Activated CD8-positive, alpha-beta T cell treated with anti-CD3 and anti-CD28 coated beads, Interleukin-2, amount 10 ng/mL, durations not matched to agents 7 days and 5 days (primary cell): ENCODE measurements at places on chromosomes 4 and X.

- peak; percentile 63 for DNase-seq
Measured at GRCh38 chr4:145936997-145937901, 1.4 kb downstream of the ZNF827 start.

DNA sequence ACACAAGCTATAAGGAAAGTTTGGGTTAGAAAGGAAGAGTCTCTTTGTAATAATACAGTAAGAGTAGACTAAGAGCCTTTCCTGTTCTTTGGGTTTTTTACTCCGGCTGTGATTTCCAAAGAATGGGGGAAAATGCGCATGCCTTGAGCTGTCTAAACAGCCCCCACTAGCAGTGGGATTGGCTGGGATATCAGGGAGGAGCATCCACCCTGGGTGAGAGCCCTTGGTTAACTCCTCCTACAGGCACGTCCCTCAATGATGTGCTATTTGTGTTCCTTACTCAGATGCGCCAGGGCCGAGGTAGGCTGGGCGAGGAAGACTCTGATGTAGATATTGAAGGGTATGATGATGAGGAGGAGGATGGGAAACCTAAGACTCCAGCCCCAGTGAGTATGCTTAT is 74.0 kb upstream of the OGT start:
- no peak for DNase-seq

DNA sequence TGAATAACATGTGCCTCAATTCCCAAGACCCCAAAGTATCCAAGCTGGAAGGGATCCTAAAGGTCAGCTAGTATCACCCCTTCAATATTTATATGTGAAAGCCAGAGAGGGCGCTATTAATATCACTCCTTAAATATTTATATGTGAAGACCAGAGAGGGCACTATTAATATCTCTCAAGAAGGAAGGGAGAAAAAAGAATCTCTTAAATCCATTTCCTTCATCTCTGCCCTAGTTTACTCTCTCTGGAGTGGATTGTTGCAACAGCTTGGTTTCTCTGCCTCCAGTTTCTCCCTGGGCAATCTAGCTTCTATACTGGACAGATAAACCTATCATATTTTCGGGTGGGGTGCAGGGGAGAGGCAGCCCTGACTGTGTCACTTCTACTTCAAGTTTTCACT is 31.6 kb upstream of the MSN start:
- DNase-seq: no peak

GRCh38 chrX:52574416-52575275 is 57.8 kb upstream of the XAGE1B start:
- peak; percentile 38 for DNase-seq

DNA sequence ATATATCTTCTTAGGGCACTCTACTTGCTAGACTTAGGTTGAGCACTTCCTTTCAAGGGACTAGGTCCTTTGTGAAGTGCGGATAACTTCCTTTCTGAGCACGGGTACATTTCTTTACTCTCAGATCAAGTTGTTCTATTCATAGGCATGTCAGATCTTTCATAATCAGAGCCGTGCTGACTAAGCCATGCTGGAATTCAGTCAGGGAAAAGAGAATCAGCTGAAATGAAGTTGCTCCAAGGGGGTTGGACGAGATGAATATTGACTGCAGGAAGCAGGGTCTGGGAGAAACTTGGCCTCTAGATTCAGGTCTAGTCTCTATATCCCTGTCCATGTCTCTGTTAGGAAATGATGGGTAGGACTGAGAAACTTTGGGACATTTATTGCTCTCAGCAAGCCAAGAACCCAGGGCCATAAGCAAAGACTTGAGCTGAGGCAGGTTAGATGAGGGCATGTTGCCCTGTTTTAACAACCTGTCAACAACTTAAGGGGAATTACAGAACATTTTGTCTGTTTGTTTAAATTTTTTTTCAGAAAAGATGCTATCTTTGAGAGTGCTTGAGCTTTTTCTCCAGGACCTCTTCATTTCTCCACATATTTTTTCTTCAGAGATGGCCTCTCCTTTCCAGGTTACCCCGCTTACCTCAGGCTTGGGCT is 28.3 kb downstream of the AREG start:
- no peak for DNase-seq

- DNase-seq: no peak
Measured at GRCh38 chr4:184479516-184479950, 5.2 kb upstream of the IRF2 start.

GRCh38 chr4:6395466-6396228 is 76.8 kb downstream of the PPP2R2C start:
- DNase-seq: no peak

- DNase-seq: no peak
Measured at GRCh38 chr4:111991163-111991562, 154.1 kb upstream of the FAM241A start.

DNA sequence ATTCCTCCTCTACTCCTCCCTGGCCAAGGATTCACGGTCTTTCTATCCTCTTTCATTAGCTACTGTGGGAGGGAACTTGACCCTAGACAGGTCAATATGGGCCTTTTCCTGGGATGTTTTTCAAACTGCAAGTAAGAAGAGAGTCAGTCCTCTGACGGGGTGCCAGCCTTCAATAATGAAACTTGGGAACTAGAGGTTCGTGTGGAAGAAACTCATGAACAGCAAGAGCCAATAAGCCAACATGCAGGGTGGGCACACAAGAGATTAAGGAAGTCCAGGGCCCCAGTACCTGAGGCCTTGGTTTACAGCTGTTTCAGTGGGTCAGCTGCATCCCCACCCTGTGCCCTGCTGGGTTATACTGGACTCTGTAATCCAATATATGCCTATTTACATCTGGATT is 49.3 kb downstream of the LIMCH1 start:
- no peak for DNase-seq

DNA sequence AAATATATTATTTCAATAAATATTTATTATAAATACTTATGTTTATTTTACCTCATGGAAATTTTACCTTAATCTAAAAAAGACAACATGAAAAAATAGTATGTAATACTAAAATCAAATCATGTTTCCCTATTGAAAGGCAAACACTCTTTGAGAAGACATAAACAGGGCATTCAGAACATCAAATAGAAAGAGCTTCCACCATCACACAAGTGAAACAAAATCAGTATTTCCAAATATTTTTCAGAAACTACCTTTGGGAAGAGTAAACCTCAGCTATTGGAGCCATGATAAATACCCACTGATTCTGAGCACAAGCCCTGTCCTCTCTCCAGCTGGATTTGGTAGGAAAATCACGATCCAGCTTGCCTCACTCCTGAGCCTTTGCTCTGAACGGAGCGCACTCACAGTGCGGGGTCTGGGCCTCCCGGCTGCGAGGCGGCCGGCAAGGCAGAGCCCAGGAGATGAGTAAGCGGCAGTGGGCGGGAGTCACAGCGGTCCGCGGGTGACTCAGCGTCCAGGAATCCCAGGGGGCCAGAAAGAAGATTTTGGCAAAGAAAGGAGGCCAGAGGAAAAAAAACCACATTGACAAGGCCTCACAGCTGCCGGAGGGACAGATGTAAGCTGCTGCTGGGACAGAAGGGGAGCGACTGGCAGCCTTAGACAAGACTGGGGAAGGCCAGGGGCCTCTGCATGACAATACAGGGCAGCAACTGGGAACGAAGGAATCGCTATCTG is 14.7 kb upstream of the ANXA5 start:
- peak; percentile 26 for DNase-seq

GRCh38 chr4:145341381-145341780 is 140.3 kb upstream of the SMAD1 start:
- no peak for DNase-seq

DNA sequence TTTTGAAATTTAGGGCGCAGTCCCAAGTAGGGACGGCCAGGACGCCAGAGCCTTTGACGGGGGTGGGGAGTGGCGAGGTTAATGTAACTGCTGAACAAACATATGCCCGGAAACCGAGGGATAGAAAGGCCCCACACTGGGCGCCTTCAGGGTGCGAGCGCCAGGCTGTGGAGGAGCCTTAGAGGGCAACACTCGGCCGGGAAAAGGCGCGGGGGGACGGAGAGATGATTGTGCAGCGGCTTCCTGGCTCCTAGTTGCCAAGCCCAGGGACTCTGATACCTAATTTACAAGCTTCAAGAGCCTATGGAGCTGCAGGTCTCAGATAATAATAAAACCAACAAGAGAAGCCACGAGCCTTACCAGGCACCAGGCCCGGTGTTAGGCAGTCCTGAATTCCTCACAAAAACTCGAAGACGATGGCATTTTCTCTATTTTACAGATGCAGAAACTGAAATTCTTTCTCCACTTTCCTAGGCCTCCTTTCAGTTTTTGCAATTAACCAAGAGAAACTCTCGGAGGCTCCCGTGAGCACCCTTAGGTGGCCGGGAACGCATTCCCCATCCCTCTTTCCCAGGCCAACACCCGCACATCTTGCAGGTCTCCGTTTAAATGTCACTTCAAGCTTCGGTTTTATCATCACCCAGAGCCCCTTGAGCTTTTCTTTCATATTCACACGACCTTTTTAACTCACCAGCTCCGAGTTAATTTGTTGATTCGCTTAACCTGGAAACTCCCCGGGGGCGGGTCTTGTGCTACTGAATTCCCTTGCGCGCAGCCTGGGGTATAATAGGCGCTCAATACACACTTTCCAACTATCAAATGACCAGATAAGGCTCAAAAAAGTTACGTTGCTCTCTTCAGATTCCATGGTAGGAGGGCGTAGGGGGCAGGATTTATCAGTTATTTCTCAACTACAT is 6.4 kb upstream of the GSX2 start:
- no peak for DNase-seq

DNA sequence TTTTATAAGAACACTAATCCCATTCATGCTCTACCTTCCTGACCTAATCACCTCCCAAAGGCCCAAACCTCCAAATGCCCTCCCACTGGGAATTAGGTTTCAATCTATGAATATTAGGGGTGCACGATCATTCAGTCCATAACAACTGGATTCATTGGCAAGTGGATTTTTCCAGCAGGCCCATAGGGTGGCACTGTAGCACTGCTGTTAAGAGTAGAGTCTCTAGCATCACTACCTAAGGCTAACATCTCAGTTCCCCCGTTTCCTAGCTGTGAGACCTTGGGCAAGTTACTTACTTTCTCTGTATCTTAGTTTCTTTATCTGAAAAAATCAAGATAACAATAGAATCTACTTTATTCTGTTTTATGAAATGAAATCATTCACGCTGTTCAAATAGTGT is 315.8 kb downstream of the STIM2 start:
- no peak for DNase-seq

DNA sequence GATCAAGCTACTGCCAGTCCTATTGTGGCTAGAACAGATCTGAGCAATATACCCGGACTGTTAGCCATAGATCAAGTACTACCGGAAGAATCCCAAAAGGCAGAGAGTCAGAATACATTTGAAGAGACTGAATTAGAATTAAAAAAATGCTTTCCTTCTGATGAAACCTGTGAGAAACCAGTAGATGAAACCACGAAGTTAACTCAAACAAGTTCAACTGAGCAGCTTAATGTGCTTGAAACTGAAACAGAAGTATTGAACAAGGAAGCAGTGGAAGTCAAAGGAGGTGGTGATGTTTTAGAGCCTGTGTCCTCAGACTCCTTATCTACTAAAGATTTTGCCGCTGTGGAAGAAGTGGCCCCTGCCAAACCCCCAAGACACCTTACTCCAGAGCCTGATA is 46.8 kb downstream of the WDR44 start:
- DNase-seq: no peak

GRCh38 chr4:148800336-148800885 is 358.2 kb upstream of the NR3C2 start:
- no peak for DNase-seq

- no peak for DNase-seq
Measured at GRCh38 chr4:109548655-109549054, 11.4 kb upstream of the MCUB start.
